ENCODE measurements at places on chromosomes 2 and 18.

GRCh38 chr2:64943387-64944150, 45.6 kb upstream of the SLC1A4 start:
- no peak for DNase-seq

GRCh38 chr2:14232217-14232616, 400.3 kb upstream of the LRATD1 start:
- DNase-seq: no peak

- peak; percentile 47 for DNase-seq
Observed at GRCh38 chr18:77765468-77765867, 515.8 kb downstream of the GALR1 start.

- DNase-seq: no peak
Observed at GRCh38 chr2:55876429-55877086, 47.0 kb downstream of the EFEMP1 start.

GRCh38 chr18:77008006-77008405, 124.6 kb downstream of the MBP start:
- DNase-seq: no peak

GRCh38 chr2:136347981-136348380, 230.0 kb upstream of the CXCR4 start:
- DNase-seq: no peak

- no peak for DNase-seq
Observed at GRCh38 chr2:238563551-238563950, 136.8 kb downstream of the ASB1 start.

- no peak for DNase-seq
Observed at GRCh38 chr18:56508370-56509036, 129.9 kb downstream of the TXNL1 start.

- DNase-seq: no peak
Observed at GRCh38 chr18:13545514-13545913, 180.8 kb downstream of the FAM210A start.

- DNase-seq: no peak
Observed at GRCh38 chr18:7567474-7568425, 634 bp downstream of the PTPRM start.

- no peak for DNase-seq
Observed at GRCh38 chr18:12911025-12911928, 27.2 kb upstream of the PTPN2 start.

DNA sequence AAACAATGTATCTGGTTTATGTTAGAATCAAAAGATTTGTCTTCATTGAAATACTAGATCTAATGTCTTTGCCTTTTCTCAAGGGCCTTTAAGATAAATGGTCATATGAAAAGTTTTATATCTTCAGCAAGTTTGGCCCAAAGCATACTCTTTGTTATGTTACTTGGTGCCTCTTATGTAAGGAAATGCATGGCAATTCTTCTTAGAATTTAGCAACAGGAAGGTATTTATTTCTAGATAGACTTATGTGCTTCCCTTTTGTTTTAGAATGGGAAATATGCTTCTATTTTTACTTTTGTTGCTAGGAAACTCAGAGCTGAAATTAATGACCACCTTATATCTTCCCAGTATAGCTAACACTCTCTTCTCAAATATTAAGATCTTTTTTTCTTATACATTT, 117.4 kb upstream of the DLX2 start:
- no peak for DNase-seq

- no peak for DNase-seq
Observed at GRCh38 chr18:77203851-77204250, 45.8 kb upstream of the GALR1 start.

GRCh38 chr2:229832510-229832898, 89.3 kb downstream of the TRIP12 start:
- no peak for DNase-seq

GRCh38 chr2:164888592-164888991, 47.0 kb upstream of the COBLL1 start:
- no peak for DNase-seq

- DNase-seq: no peak
Observed at GRCh38 chr2:96656540-96656939, 14.0 kb downstream of the FER1L5 start.

DNA sequence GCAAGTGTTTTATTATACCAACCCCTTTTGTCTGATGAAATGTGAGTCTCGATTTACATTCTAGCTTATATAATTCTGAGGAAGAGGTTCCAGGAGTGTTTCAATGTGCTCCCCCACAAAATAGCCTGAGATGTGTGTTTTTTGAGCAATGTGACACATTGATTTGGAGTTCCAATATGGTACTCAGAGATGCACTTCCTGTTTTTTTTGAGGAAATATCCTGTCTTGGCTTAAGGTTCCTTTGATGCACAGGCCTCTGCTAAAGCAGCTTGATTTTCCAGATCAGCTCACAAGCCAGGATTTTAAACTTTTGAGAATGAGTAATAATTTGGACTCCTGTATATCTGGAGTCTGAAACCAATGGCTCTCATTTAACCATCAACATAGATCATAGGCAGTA, 221.4 kb downstream of the ACTR3 start:
- no peak for DNase-seq

GRCh38 chr2:25071966-25072365, 30.1 kb downstream of the EFR3B start:
- DNase-seq: no peak

DNA sequence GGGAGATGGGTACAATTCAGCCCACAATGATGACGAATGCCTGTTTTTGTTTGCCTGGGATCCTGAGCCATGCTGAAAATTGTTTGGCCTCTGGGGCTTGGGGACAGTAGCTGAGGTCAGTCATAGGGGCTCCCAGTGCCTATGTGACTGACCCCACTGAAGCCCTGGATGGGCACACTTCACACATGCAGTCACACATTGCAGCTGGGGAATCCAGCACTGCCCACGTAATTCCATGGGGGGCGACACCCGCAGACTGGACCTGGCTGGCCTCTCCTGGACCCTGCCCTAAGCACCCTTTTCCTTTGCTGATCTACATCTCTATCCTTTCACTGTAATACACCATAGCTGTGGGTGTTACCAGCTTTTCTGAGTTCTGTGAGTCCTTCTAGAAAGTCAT, 295.2 kb upstream of the HS6ST1 start:
- no peak for DNase-seq

DNA sequence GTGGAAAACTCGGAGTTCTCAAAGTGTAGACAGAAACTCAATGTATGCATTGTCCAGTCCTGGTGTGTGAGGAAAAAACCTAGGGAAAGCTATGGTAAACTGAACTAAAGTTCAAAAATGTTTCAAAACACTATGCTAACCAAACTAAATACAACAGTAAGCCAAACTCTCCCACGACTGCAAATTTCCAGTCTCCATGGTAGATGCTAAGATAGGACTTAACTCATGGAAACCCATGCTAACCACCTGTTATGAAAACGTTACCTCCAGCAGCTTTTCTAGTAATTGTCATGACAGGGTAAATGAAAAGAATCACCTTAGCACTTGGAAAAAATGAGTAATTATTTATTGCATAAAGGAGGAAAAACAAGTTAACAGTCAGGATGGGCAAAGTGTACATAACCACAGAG, 135.7 kb upstream of the EPC2 start:
- no peak for DNase-seq

GRCh38 chr2:233117351-233117750, 57.2 kb downstream of the INPP5D start:
- no peak for DNase-seq

DNA sequence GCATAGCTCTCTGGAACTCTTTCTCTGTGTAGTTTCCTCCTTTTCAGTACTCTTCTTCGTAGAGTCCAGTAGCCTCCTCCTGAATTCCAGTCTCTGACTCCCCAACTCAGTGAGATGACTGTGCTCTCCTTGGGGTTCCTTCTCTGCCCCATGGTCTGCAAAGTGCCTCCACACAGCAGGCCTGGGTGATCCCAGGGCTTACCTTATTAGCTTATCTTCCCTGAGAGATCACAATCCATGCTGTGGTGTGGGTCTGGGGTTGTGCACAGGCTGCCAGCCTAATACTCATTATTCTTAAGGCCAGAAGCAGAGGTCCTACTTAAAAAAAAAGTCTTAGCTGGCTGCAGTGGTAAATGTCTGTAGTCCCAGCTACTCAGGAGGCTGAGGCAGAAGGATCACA, 4.6 kb upstream of the GPR39 start:
- no peak for DNase-seq

DNA sequence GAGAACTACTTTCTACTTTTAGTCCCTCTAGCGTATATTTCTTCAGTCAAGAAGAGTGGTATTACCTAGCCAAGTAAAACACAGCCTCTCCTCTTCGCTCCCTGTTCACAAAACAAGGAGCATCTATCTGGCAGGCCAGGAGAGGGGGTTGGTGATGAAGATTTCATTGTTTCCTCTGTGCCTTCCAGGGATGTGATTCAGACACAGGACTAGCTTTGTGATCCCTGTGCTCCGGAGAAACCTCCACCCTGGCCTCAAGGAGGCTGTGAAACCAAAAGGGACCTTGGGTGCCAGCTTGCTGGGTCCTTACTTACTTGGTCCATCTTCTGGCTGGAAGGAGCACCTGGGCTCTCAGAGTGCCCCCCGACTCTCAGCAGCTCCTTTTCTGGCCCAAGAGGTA, 5.7 kb downstream of the RHOB start:
- DNase-seq: no peak

- DNase-seq: no peak
Observed at GRCh38 chr2:134679294-134679693, 39.5 kb downstream of the TMEM163 start.

DNA sequence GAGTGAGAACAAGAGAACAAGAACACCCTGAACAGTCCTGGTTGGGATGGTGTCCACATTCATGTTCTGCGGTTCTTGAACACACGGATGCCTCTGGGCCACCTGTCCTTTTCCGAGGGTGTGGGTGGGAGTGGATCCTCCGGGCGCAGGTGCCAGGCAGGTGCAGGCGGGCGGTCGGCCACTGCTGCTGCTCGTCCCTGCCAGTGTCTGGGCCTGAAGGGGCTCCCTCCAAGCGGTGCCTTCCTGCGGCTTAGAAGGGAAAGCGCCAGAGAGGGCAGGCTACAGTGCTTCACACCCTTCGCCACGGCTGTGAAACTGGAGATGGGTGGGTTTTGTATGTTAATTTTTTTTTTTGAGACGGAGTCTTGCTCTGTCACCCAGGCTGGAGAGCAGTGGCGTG, 8.0 kb upstream of the D2HGDH start:
- no peak for DNase-seq

DNA sequence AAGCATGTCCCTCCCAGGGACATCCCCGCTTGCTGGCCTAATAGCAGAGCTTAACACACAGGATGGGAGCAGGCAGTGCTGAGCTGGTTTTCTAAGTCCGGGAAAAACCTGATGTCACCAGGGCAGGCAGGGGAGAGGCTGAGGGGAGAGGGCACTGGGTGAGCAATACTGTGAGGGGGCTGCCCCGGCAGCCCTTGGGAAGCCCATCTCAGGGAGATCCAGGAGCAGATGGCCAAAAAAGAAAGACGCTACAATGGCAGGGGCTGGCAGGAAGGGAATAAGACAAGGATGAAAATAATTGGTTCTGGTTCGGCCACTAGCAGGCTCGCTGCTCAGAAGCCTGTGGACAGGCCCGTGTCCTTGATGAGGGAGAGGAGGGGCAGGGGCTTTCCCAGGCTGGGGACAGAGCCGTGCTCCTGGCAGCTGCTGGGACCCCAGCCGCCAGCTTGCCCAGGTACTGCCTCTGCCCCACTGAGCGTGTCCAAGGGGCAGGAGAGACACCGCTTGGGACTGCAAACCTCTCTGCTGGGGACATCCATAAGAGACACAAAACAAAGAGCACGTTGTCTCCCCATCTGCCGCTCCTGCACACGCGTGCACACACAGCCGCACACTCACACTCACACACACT, 30.2 kb downstream of the SMAD7 start:
- DNase-seq: no peak

Data from NCI-H1930 (cell line).